Right renal cortex interstitium (tissue), 3 donors: ENCODE measurements at places on chromosomes 13 and 19. TPM values are rescaled to one million over a fixed set of nuclear protein-coding genes. Genes with fewer than 3 reads are reported as not detected.

Gene BEST2
- polyA plus RNA-seq = not detected

- DNase-seq = no peak
Observed at GRCh38 chr19:7869453-7869909, 4.7 kb downstream of the PRR36 start.

GRCh38 chr19:3760871-3761361 lies 576 bp downstream of the APBA3 start:
- no peak for DNase-seq

DNA sequence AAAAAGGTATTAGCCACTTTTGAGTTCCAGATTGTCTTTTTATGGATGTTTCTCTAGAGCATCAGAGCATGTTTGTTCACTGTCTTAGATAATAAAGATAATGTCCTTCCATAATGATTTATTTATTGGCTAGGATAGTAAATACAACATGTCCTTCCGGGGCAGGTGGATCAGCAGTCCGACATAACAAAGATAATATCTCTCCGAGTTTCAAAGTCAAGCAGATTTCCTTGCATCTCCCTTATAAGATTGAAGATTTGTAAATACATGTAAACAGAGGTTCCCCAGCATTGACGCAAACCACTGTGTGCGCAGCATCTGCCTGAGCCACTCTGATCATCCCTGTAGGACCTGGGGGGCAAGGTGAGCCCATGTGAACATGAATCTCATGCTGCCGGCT lies 8.8 kb upstream of the KLK15 start:
- DNase-seq = no peak

DNA sequence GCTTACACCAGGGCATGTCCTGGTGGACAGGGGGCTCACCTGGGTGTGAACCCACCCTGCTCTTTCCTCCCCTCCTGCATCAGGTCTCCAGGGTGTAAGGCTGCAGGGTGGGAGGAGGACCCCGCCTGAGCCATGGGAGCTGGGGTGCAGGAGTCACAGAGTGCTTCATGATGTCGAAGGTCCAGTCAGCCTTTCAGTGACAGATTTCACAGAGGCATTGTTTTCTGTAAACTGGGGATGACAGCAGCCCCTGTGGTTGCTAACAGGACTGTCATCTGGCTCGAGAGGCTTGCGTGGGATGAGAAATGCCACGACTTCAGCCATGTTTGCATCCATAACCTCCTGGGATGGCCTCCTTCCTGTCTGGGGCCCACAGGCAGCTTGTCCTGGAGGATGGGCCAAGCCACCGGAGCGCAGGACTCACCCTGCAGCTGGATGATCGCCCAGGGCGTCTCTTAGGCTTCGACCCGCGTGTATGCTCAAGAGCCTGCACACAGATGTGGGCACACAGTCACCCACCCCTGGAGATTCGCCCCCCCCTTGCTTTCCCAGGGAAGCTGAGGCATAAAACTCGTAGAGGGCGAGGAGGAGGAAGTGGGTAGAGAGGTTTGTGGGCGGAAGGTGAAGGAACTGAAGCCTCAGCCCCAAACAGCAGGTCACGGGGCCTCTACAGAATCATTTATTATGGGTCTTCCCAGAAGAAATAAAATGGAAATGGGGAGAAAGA lies 4.9 kb downstream of the NANOS3 start:
- no peak for DNase-seq

DNA sequence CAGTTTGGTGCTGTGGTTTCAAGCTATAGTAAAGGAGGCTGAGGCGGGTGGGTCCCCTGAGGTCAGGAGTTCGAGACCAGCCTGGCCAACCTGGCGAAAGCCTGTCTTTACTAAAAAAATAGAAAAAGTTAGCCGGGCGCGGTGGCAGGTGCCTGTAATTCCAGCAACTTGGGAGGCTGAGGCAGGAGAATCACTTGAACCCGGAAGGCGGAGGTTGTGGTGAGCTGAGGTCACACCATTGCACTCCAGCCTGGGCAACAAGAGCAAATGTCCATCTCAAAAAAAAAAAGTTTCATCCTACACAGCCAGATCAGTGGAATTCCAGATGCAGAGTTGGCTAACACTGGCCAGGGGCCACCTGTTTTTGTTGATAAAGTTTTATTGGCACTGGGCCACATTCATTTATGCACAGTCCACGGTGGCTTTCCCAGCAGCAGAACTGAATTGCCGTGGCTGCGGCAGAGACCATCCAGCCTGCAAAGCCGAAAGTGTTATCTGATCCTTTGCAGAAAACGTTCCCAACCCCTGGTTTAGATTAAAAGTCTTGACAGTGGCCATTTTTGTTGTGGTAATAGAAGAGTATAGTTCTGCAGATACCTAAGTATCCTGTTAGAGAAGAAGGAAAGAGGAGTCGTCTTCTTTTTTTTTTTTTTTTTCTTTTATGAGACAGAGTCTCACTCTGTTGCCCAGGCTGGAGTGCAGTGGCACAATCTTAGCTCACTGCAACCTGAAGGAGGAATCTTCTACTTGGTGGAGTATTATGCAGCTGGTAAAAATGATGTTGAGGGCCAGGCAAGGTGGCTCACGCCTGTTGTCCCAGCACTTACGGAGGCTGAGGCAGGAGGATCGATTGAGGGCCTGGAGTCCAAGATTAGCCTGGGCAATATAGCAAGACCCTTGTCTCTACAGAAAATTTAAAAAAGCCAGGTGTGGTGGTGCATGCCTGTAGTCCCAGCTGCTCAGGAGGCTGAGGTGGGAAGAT lies 8.7 kb downstream of the NCLN start:
- no peak for DNase-seq
